ENCODE measurements at places on chromosomes 7 and 10. TPM values are rescaled to one million over a fixed set of nuclear protein-coding genes. Genes with fewer than 3 reads are reported as not detected.

ADAMTS14 gene
- 4.2 TPM for total RNA-seq

DLX6 gene
- total RNA-seq: not detected

PLXNA4 gene
- 32.4 TPM for total RNA-seq

LRIT1 gene
- not detected for total RNA-seq

DNA sequence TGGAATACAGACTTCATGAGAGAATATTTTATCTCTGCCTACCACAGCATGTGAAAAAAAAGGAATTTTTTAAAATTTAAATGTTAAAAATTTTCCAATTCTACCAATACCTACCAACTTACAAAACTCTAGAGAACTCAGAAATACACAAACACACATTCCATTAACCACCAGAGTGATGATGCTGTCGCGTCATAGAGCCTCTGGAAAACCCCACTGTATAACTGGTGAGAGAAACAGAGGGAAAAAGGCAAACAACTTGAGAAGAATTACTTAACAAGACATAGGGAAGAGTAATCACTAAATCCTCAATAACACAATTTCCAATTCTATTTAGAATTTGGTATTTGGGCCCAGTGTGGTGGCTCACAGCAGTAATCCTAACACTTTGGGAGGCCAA is 6.2 kb upstream of the SPOCK2 start:
- no peak for DNase-seq
- H3K4me3 ChIP-seq: no peak overlapping the region
- peaks cover 52% of the 10 kb centered on the region for H3K36me3 ChIP-seq
- H3K27me3 ChIP-seq: peaks cover 2% of the 10 kb centered on the region
- no peak overlapping the region for H3K27ac ChIP-seq
- H3K4me1 ChIP-seq: no peaks in the 10 kb centered on the region

GRCh38 chr7:92402920-92403759 is 44.1 kb upstream of the GATAD1 start:
- H3K4me1 ChIP-seq: no peaks in the 10 kb centered on the region
- no peak overlapping the region for H3K4me3 ChIP-seq

DNA sequence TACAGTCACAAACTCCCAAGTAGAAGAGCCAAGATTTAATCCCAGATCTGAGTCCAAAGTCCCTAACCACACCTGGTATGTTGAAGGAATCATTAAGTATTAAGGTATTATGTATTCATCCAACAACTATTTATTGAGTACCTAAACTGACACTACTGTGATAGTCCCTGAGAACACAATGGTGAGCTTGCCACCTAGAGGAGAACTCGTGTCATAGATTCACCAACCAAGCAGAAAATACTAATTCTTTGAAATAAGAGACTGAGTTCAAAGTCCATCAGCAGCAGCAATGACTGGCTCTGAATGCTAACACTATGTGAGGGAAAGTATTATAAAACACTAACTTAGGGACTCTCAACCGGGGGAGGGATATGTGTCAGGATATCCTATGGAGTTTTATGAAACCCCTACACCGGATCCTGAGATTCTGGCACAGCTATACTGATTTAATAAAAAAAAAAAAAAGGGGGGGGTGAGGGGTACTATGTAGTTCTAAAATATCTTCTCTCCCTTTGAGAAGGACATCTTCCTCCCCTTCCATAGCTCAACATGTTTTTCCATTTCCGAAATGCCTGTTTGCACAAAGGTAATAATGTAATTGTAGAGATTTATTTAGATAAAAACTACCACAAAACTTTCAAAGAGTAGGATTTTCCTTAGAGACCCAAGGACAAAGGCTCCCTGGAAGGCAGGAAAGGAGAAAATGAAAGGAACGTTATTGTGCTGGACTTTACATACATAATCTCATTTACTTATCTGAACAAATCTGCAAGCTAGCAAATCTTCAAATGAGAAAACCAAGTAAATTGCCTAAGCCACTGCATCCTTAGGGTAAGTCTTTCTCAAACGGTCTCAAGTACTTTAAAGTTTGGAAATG is 1.6 kb downstream of the NCOA4 start:
- peak overlapping the region; percentile 94 for H3K4me3 ChIP-seq
- peaks cover 4% of the 10 kb centered on the region for H3K4me1 ChIP-seq
- H3K36me3 ChIP-seq: no peaks in the 10 kb centered on the region
- peak; percentile 18 for DNase-seq

GRCh38 chr7:108046952-108047506 is 44.1 kb upstream of the LAMB1 start:
- no peak overlapping the region for H3K27ac ChIP-seq
- no peaks in the 10 kb centered on the region for H3K27me3 ChIP-seq
- no peaks in the 10 kb centered on the region for H3K4me1 ChIP-seq
- H3K36me3 ChIP-seq: no peaks in the 10 kb centered on the region
- H3K4me3 ChIP-seq: no peak overlapping the region

Data from tibial nerve (tissue), 4 donors.